ENCODE measurements at places on chromosomes 2 and 18.

DNA sequence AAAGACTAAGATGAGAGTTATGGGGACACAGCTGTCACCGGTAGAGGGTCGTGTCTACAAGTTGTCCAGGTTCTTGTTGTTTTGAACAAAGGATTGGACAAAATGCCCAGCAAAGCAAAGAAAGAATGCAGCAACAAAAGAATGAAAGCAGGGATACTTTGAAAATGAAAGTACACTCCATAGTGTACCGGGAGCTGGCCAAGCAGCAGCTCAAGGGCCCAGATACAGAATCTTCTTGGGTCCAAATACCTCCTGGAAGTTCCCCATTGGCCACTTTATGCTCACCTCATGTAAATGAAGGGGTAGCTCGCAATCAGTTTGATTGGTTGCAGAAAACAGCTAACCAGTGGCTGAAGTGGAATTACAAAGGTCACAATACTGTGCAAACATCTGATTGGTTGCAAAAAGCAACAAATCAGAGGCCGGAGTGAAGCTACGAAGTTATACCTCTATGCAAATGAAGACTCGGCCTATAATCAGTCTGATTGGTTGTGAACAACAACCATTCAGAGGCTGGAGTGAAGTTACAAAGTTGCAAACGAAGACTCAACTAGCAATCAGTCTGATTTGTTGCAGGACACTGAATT lies 474.9 kb upstream of the TMEFF2 start:
- no peaks in the 10 kb centered on the region for H3K4me1 ChIP-seq
- H3K27me3 ChIP-seq = no peaks in the 10 kb centered on the region

- DNase-seq = peak; percentile 4
- no peaks in the 10 kb centered on the region for H3K36me3 ChIP-seq
- H3K4me3 ChIP-seq = no peak overlapping the region
- H3K27me3 ChIP-seq = peaks cover 4% of the 10 kb centered on the region
- H3K27ac ChIP-seq = no peak overlapping the region
- no peaks in the 10 kb centered on the region for H3K4me1 ChIP-seq
Observed at GRCh38 chr2:233803292-233803911, 25.3 kb downstream of the MROH2A start.

GRCh38 chr2:129673847-129674711 lies 305.4 kb upstream of the RAB6C start:
- DNase-seq = no peak
- no peak overlapping the region for H3K27ac ChIP-seq
- no peak overlapping the region for H3K4me3 ChIP-seq
- H3K4me1 ChIP-seq = no peaks in the 10 kb centered on the region

DNA sequence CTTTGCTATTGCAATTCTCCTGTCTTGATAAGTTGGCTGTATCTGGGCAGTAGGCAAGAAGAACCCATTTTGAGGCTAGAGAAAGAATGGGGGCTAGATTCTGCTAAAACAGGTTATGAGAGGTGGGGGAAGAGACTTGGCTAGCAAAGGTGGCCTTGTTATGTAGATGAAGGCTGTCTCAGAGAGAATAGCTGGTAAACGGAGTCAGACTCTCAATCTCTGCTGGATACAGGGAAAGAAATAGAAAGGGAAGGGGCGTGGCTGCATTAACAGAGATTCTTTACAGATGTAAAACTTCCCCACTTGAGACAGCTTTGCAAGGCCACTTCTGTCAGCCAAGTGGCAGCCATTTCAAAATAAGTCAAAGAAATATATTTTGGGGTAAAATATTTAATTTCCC lies 38.1 kb upstream of the ARHGAP25 start:
- H3K4me3 ChIP-seq = no peak overlapping the region
- no peaks in the 10 kb centered on the region for H3K4me1 ChIP-seq
- no peak for DNase-seq
- H3K27ac ChIP-seq = no peak overlapping the region
- no peaks in the 10 kb centered on the region for H3K36me3 ChIP-seq

GRCh38 chr2:54652540-54652939 lies 70.9 kb upstream of the EML6 start:
- H3K27ac ChIP-seq = no peak overlapping the region
- no peaks in the 10 kb centered on the region for H3K27me3 ChIP-seq
- H3K4me3 ChIP-seq = no peak overlapping the region
- peaks cover 5% of the 10 kb centered on the region for H3K4me1 ChIP-seq

DNA sequence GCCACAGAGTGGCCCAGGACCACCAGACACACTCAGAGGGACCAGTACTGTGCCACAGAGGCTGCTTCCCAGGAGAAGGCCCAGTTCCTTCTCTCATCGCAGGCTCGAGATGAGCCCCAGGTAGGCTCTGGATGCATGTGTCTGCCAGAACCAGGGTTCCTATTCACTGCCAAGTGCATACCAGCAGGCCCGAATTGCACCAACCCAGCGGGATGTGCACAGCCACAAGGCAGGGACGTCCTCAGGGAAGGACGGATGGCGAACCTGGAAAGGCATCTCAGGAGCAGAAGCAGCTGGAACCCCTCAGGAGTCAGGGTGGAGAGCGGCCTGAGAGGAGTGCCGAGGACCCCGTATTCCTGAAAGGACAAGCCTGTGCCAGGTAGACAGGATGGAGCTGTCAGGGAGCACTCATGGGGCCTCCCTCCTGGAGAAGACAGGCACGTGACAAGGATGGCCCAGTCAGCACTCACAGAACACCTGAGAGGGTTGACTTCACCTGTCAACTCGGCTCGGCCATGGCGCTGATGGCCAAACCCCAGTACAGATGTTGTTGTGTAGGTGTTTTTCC lies 73.7 kb downstream of the PTGR3 start:
- no peak overlapping the region for H3K27ac ChIP-seq
- no peak overlapping the region for H3K4me3 ChIP-seq
- no peaks in the 10 kb centered on the region for H3K36me3 ChIP-seq
- no peaks in the 10 kb centered on the region for H3K4me1 ChIP-seq

DNA sequence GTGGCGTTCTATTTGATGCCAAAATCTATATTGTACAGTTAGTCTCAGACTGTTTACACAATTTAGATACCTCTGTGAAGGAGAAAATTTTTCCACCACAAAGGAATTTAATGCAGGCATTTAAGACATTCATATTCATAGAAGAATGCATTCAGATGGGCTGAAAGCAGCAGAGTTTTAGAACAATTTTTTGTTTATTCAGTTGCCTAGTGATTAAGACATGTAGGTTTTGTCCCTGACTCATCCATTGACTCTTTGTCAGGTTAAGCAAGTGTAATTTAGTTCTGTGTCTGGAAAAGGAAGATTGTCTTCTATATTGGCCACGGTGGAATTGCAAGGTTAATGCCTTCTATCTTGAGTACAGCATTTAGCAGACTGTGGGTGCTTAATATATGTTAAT lies 515.0 kb downstream of the PARD3B start:
- no peaks in the 10 kb centered on the region for H3K36me3 ChIP-seq
- no peaks in the 10 kb centered on the region for H3K27me3 ChIP-seq
- no peak overlapping the region for H3K4me3 ChIP-seq

GRCh38 chr18:42341423-42341822 lies 386.4 kb downstream of the PIK3C3 start:
- H3K27ac ChIP-seq = no peak overlapping the region
- no peaks in the 10 kb centered on the region for H3K36me3 ChIP-seq
- no peaks in the 10 kb centered on the region for H3K27me3 ChIP-seq
- H3K4me1 ChIP-seq = no peaks in the 10 kb centered on the region
- no peak overlapping the region for H3K4me3 ChIP-seq
- DNase-seq = no peak

- no peak overlapping the region for H3K4me3 ChIP-seq
- no peak overlapping the region for H3K27ac ChIP-seq
- DNase-seq = no peak
- H3K36me3 ChIP-seq = no peaks in the 10 kb centered on the region
Observed at GRCh38 chr2:216083464-216084281, 2.0 kb downstream of the TMEM169 start.

DNA sequence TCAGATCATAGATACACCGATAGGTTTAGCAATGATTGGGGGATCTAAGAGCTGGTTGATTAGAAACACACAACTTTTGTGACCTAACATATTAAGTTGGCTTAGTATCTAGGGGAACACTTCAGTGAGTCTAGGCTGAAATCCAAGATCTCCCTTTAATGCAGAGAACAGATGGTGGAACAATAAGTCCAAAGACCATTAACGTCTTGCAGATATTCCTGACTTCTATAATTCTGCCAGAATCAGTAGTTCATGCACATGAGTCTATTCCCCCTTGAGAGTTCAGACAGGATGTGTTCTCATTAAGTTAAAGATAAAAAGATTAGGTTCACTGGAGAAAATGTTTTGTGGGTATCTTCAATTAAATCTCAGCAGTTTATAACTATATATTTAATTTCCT lies 506.5 kb downstream of the TSN start:
- no peak overlapping the region for H3K4me3 ChIP-seq
- H3K27ac ChIP-seq = no peak overlapping the region
- DNase-seq = no peak
- H3K27me3 ChIP-seq = no peaks in the 10 kb centered on the region
- no peaks in the 10 kb centered on the region for H3K36me3 ChIP-seq
- no peaks in the 10 kb centered on the region for H3K4me1 ChIP-seq

- H3K36me3 ChIP-seq = no peaks in the 10 kb centered on the region
- H3K27ac ChIP-seq = no peak overlapping the region
- H3K27me3 ChIP-seq = no peaks in the 10 kb centered on the region
- no peaks in the 10 kb centered on the region for H3K4me1 ChIP-seq
Observed at GRCh38 chr2:228592925-228593324, 411.4 kb upstream of the SPHKAP start.

- no peak overlapping the region for H3K27ac ChIP-seq
- no peaks in the 10 kb centered on the region for H3K36me3 ChIP-seq
- no peak overlapping the region for H3K4me3 ChIP-seq
Observed at GRCh38 chr2:69983392-69983966, 22.0 kb upstream of the ASPRV1 start.

DNA sequence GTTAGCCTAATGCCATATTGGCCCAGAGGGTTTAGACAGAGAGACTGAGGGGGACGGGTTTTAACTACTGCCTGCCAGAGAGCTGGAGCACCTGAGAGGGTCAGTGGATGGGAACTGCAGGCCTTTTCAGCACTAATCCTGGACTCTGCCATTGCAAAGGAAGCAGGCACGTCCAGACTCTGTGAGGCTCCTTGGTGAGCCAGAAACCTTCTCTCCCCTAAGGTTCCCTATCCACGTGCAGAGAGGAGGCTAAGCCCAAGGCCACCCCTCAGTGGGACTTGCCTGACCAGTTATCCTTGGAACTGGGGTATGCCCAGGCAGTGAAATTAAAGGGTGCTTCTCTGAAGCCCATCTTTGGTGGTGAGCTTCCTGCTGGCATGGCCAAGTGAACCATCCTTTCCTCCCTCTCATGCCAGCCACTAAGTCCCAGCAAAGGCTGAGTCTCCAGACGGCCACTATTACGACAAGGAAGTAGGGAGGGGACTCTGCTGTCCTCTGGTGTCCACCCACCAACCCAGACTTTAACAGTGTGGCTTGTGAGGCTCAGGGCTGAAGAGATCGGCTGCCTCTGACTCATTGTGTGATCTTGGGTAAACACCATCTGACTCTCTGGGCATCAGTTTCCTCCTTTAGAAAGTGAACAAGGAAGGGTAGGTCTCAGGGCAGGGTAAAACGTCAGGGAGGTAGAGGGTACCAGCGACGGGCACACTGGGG lies 3.9 kb upstream of the MLPH start:
- no peaks in the 10 kb centered on the region for H3K4me1 ChIP-seq
- H3K4me3 ChIP-seq = no peak overlapping the region
- no peaks in the 10 kb centered on the region for H3K36me3 ChIP-seq

DNA sequence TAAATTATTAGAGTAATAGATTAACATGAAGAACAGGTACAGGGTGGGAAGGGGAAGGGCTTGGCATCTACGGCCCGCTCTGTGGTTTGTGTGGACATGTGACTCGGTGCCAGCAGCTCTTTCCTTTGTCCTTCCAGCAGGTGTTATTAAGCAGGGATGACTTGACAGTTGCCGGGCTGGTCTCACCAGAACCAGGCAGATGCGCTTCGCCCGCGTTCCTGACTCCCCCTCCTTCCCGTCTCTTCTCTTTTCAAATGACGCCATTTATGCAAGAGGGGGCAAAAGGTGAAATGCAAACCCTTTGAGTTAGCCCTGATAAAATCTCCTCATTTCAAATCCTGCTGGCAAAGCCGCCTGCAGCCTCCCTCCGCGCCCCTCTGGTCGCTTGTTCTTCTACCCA lies 38.9 kb upstream of the MGAT4A start:
- H3K27ac ChIP-seq = no peak overlapping the region
- no peaks in the 10 kb centered on the region for H3K36me3 ChIP-seq
- no peak for DNase-seq

- DNase-seq = no peak
- H3K27ac ChIP-seq = no peak overlapping the region
Observed at GRCh38 chr2:174224125-174224524, 24.2 kb downstream of the OLA1 start.

- no peak overlapping the region for H3K4me3 ChIP-seq
- DNase-seq = no peak
- H3K27me3 ChIP-seq = no peaks in the 10 kb centered on the region
- H3K27ac ChIP-seq = no peak overlapping the region
Observed at GRCh38 chr2:159695795-159696448, 16.4 kb upstream of the MARCHF7 start.

- H3K4me3 ChIP-seq = no peak overlapping the region
- no peak overlapping the region for H3K27ac ChIP-seq
- no peaks in the 10 kb centered on the region for H3K27me3 ChIP-seq
- no peaks in the 10 kb centered on the region for H3K36me3 ChIP-seq
Observed at GRCh38 chr2:149112068-149112467, 73.6 kb downstream of the LYPD6B start.

DNA sequence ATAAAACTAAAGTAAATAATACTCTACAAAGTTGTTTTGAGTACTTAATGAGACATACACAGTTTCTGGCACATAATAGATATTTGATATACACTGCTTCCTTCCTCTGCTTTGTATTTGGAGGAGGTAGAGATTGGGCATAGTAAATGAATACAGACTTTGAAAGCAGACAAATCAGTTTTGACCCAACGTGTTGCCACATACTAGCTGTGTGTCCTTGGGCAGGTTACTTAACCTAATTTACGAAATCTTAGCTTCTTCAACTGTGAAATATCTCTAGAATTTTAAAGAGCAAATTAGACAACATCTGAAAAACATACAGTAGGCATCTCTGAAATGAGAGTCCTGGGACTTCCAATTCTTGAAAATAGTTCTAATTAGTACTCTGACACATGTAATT lies 425.4 kb downstream of the TGIF1 start:
- no peaks in the 10 kb centered on the region for H3K36me3 ChIP-seq
- no peak for DNase-seq
- no peaks in the 10 kb centered on the region for H3K27me3 ChIP-seq
- no peak overlapping the region for H3K4me3 ChIP-seq

GRCh38 chr2:138814123-138814898 lies 34.1 kb upstream of the NXPH2 start:
- no peak overlapping the region for H3K4me3 ChIP-seq
- H3K27ac ChIP-seq = no peak overlapping the region
- H3K36me3 ChIP-seq = no peaks in the 10 kb centered on the region
- DNase-seq = no peak
- peaks cover 8% of the 10 kb centered on the region for H3K27me3 ChIP-seq
- H3K4me1 ChIP-seq = no peaks in the 10 kb centered on the region

All from adrenal gland (tissue), 19 donors.